Hypothalamus (tissue), 51 donors: ENCODE measurements at places on chromosomes 5 and 9.

GRCh38 chr9:110977259-110977709 lies 61.0 kb downstream of the LPAR1 start:
- no peak for DNase-seq

- no peak for DNase-seq
These were observed 19.9 kb downstream of the MGAT1 start for GRCh38 chr5:180782748-180783147.

DNA sequence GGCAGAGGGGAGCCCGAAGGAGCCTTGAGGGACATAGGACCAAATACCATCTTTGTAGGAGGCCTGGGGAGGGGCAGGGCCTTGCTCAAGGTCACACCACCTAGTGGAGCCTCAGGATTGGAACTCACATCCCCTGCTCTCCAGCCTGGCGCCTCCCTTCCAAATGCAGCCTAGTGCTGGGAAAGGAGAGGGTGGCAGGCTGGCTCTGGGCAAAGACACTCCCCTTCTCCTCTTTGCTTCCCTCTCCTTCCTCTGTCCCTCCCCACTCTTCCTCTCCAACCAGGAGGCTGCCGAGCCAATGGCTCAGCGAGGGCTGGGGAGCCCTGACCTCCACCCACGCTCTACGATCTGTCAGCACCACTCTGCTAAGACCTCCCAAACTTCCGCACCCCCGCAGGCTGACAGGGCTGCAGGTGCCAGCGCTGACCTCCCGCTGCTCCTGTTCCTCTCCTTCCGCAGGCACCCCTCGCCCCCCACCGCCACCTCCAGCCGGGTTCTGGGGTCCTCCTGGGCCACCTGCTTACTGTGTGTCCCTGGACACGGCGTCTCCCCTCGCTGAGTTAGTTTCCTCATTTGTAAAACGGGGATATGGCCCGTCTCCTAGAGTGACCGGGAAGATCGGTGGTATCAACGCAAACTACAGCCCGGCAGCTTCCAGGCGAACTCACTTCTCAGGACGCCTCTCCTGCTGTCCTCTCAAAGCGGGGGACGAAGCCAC lies 52.9 kb downstream of the C9orf50 start:
- DNase-seq: no peak

- DNase-seq: no peak
These were observed at the start of gene FOXD1 for GRCh38 chr5:73448463-73449136. Gene FOXD1 (minus strand): TSS chr5:73448777. CDS start chr5:73448362, 415 bp downstream.

DNA sequence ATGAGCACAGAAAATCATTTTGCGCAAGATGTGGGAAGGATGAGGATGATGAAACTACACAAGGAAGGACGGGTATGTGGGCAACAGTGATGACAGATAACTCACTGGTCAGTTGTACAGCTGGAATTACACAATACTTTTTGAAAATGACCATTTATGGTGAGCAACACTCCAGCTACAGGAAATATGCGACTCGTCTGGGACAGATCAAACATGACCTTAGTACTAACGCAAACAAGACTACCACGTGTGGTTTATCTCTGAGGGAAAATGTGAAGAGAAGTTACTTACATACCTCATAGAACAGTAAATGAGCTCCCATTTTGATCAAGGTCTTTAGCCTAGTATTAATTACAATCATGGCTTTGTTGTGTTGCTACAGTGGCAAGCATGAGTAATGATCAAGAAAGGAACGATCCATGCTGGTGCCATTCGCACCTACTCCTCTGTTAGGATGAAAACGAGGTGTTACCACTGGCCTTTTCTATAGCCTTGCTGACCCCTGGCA lies 456.9 kb downstream of the BNC2 start:
- DNase-seq: peak; percentile 1

DNA sequence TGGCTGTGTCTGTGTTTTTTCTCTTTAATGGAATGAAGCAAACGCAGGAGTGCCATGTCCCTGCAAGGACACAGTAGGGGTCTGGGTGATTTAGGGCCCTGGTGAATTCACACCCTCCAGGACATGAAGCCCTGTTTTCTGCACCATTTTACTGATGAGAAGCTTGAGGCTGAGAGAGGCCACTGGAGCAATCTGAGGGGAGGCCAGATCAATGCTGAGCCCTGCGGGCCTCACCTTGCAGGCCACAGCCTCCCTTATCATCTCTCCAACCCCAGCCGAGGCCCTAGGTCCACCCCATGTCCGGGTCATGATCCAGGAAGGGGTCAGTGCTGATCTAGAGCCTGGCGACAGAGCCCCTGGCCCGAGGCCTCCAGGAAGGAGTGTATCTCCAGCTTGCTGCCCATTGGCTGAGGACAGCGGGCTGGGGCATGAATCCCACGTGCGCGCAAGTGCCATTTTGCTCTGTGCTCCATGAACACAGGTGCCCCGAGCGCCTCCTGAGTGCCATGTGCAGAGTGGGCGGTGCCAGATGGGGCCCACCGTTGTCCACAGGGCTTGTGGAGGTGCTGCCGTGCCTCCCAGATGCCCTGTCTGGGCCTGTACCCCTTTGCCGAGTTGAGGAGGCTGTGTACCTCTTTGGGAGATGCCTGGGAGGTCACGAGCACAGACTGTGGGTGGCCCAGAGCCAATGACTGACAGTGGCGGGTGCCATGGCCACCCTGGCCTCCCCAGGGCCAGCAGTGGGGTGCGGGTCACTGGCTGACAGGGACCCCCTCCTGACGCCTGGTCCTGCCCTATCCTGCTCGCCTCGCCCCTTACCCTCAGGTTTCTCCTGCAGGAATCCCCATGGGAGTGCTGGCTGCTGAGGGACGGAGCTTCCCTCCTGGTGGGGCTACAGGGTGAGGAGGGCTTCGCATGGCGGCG lies 32.3 kb upstream of the LPCAT1 start:
- no peak for DNase-seq

DNA sequence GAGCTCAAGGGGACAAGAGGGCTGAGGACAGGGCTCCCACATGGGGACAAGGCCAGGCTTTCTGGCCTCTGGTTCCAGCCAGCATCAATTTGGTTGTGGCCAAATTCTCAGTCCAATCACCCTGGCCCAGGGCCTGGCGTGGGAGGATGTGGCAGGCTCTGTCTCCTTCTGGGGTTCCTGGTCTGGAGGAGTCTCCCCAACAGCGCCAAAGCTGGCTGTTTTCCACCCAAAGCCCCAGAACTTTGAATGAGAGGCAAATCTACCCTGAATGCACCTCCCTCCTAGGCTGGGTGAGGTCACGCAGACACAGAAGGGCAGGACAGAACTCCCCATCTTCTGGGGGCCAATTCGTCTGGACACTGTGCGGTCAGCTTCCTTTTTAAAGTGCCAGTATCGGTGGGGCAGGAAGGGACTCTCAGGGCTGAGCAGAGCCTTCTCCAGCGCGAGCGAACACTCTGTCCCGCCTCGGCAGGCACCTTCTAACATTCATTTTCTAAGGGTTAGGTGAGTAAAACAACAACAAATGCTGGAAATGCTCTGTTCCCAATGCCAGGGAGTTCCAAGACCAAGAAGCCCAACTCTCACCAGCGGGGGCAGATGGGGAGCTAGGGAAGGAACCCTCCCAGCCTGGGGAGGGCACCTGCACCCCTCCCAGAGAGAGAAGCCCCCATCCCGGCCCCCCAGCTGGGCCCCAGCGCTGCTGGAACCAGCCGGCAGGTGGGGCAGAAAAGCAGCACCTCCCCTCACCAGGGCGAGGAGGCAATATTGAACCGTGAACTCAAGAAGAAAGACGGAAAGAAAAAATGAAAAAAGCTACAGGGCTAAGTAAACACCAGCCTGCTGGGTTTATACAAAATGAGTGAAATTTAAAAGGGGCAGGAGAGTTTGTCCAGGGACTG lies 3.7 kb upstream of the DPM2 start:
- DNase-seq: no peak

DNA sequence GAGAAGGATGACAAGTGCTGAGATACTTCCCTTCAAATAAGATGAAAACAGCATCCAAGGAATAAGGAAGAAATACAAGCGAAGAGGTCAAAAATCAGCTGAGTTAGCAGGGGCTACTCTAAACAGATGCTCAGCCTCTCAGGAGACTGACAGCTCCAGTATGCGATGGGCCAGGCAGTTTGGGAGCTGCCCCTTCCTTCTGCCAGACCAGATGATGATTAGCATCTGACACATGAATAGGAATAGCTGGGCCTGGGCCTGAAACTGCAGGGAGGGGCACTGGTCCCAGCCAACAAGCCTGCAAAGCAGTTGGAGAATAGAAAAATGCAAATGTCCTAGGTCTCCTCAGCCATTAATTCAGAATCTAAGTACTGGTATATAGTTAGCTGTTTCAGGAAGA lies 13.1 kb upstream of the MAP3K1 start:
- no peak for DNase-seq

DNA sequence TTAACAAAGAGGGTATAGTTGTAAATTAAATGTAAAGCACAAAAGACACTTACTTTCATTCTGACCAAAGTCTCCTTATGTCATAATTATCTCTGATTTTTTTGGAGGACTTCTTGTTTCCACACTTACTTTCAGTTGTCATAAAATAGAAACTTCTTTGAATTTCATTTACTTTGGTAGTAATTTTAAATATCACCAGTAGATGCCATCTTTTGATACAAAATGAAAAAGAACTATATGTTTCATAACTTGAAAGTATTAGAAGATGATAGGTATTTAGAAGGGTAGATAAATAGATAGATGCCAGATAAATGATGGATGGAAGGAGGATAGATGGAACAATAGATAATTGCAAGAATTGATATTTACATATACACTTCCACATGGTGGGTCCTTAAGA lies 1865.3 kb upstream of the CDH9 start:
- no peak for DNase-seq

DNA sequence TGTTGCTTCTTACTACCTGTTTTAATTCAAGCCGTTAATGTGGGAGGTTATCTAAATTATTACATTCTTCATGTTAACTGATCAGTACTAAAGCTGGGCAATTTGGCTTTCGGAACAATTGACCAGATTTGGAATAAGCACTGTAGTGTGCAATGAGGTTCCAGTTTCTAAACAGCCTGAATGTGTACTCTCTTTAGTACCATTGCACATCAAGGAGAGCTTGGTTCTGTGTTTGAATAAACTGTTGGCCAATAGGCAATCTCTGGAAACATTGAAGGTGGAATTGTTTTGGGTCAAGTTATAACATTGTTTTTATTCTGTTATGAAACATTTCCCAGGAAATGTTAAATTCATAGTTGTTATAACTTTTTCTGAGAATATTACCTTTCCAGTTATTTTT lies 105.2 kb downstream of the PBX3 start:
- DNase-seq: no peak

GRCh38 chr5:80238097-80238496 lies 17.8 kb downstream of the SERINC5 start:
- no peak for DNase-seq

DNA sequence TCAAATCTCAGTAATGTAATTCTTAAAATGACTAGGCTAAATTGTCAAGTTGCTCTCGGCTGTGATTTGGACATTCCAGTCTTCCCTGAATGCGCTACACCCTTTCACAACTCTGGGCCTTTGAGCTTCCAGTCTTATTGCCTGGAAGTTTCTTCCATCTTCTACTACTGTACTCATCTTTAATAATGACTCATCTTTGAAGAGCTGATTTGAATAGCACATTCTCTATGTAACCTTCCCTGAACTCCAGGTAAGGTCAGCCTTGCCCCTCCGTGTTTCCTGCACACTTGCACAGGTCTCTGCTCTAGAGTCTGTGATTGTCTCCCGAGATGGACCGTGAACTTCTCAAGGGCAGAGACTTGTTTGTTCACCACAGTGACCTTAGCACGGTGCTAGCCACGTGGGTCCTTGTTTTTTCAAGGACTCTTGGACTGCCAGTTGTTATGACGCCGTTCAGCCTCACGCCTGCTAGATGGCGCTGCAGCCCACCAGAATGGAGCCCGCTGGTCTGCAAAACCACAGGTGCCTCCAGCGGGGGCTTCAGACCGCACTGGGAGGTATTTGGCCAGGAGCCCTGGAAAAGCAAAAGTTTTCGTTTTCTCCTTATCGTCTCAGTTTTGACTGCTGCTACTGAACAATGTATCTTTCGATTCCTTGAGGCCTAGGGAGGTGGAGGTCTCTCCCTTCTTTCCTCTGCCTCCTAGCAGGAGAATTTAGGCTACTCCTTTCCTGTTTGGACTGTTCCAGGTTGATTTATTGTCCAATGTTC lies 44.4 kb downstream of the SEC61B start:
- DNase-seq: peak; percentile 15

DNA sequence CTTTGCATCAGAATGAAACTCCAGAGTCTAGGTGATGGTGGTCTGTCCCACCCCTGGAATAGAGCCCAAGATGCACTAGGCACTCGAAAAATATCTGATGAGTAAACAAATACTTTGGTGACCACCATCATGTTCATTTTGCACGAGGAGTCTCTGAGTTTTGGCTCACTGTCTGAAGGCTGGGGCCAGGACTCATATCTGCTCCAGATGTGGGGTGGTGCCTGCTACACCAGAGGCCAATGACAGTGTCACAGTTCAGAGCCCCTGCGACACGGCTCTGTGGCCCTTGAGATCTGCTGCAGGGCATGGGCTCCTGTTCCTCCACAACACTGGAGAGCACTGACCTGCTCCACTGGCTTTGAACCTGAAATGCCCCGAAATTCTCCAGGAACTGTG lies 164.6 kb downstream of the ROR2 start:
- no peak for DNase-seq

GRCh38 chr5:67880876-67881275 lies 334.7 kb upstream of the PIK3R1 start:
- no peak for DNase-seq

DNA sequence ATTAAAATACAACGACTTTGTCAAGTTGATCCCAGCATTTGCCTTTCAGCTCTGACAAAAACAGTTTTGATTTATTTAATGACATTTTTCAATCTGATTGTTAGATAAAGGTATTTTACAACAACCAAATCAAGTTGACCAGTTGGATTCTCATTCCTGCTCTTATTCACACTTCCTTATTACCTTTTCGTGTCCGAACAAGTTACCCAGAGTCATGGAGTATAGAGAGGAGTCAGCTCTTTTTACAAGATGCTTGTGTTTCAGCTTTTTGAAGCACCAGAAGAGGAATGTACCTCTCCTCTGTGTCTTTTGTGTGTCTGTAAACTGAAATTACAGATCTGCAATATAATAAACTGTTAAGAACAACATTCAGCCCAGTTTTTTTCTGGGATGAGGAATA lies 151.3 kb upstream of the TMEM161B start:
- DNase-seq: no peak

DNA sequence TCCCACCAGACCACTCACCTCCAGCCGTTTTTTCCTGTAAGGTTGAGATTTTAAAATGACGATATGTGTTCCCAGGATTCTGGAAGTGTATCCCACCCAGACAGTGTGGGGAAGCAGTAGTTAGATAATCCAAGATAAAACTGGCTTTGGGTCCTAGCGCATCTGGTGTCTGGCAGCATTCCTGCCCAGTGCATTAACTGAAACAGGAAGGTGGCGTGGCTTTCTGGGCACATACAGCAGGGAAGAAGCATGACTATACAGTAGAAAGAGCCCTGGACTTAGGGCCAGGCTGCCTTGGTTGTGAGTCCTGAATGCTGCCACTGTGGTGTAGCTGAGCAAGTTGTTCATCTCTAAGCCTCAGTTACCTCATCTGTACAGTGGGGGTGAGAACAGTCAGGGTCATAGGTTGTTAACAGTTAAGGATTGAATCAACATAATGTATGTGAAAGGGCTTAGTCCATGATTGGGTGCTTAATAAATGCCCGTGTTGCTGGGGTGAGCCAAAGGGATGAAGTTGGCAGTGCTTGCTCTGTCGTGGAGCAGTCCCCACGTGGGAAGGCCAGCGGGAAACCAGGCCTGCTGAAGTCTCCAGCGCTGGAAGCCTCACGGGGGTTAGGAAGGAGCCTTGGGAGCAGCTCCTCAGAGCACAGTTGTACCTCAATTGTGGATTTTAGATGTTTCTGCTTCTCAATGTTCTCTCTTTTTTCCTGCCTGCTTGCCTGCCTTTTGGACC lies 18.0 kb downstream of the CLTA start:
- no peak for DNase-seq

- no peak for DNase-seq
These were observed 18.8 kb upstream of the GNAQ start for GRCh38 chr9:78050421-78050820.
